Tongue (tissue), 3 donors: ENCODE measurements at places on chromosomes 12 and 14.

DNA sequence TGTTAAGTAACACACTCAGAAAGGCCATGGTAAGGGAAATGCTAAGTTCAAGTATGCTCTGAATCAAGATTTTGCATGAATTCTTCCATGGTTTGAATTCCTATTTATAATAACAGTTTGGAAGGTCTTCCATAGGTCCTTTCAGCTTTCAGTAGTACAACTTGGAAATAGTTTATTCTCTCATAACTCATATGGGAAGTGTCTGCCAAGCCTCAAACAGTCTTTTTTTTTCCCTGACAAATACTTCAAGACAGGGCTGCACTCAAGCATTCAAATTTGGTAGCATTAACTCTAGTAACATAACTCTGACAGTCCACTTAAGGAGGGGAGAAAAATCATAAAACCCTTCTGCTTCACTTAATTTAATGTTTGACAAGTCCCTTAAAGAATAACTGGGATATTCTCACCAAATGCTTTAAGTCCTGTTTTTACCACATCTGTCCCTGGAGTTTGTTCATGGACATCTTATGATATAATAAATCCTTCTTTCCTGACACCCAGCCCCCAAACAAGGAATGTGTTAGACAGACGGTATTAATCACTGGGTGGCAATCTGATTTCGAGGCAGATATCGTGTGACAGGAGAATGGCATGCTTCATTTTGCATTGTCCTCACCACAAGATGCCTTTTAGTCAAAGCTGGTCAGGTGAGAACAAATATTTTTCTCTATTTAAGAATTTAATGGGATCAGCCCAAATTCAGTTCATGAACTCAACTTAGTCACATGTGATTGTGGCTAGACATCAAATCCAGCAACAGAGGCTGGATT, 165.7 kb downstream of the BMP4 start:
- peak; percentile 64 for DNase-seq

DNA sequence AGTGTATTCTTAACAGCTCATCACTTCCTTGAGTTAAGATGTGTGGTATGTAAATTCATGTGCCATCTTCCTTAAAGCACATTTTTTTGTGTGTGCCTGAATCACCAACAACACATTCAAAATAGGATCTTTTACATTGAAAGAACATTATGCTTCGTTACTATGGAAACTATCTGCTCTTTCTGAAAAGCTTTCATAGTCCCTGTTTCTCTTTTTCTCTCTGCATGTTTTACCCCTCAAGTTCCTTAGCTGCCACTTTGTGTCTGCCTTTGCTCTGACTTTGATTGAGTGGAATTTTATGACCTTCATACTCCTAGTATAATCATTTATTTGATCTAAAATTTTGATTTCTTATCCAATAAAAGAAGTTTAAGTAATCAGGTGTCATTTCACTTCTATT, 880.3 kb upstream of the FOXG1 start:
- DNase-seq: no peak

GRCh38 chr14:28758885-28759652, 7.5 kb upstream of the FOXG1 start:
- DNase-seq: peak; percentile 19

DNA sequence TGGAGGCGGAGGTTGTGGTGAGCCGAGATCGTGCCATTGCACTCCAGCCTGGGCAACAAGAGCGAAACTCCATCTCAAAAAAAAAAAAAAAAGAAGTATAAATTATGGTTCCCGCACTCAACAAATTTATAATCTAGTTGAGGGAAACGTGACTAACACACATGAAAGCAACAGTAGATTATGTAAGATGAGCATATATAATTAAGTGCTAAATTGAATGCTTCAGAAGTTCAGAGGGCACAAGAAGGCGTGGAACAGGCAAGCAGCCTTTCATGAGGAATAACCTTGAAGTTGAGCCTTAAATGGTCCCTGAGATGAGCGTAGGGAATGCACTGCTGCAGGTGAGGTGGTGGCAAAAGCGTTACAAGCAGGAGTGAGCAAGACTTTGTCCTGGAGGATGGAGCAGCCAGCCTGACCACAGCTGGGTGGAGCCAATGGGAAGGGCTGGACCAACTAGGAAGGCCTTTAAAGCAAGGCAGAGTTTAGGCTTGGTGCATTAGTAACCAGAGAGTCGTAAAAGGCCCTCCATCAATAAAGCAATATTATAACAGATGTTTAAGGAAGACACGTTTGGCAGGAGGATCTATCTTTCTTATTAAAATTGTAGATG, 30.6 kb upstream of the TUBA1A start:
- no peak for DNase-seq

- DNase-seq: no peak
These were observed 3.5 kb downstream of the B3GNT4 start for GRCh38 chr12:122206976-122207375.

DNA sequence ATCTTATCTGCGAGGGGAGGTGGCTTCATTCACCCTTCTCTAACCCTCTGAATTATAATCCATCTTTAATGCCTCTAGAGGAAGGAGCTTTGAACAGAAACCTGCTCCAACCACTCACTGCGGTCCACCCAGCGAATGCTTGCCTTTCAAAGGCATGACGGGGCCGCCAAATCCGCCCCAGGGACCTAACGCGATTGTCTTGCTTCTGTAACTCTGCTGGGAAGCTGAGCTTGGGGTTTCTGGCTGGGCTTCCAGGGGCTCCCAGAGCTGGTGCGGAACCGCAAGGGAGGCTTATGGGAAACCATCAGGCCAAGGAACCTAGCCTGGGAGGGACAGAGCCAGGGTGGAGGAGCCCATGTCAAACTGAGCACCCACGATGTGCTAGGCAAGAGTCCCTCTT, 231.2 kb upstream of the LHX5 start:
- no peak for DNase-seq

- no peak for DNase-seq
These were observed 81.5 kb downstream of the EPS8 start for GRCh38 chr12:15707516-15708199.

- peak; percentile 62 for DNase-seq
These were observed 941 bp upstream of the PPP1CC start for GRCh38 chr12:110743571-110744093.

DNA sequence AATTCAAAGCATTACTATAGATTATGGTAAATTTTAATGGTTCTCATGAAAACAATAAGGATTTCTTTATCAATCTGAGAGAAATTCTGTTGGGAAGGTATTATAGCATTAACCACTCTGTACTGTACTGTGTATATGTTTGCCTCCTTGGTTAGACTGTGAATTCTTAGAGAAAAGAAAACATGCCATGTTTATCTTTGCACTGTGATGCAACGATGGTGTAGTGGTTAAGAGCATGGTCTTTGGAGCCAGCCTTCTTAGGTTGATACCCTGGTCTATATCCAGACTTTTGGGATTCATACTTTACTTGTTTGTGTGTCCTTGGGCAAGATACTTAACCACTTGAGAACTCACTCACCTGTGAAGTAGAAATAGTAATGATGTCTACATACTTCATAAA, 32.2 kb upstream of the NUBPL start:
- DNase-seq: no peak

DNA sequence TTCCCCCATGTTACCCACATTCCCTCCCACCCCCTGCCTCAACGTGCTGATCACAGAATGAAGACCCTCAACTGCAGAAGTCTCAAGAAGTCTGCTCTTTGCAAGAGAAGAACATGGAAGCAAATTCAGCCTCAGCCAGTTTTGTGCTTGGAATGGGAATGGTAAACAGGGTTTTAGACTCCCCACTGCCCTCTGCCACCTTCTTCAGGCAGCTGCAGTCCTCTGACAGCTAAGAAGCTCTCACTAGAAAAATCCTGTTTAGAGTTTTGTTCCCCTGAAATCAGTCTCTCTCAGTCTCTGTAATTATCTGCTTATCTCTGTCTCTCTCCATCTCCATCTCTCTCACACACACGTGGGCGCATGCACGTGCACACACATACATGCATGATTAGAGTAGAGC, 85.4 kb downstream of the CRACR2A start:
- DNase-seq: no peak

DNA sequence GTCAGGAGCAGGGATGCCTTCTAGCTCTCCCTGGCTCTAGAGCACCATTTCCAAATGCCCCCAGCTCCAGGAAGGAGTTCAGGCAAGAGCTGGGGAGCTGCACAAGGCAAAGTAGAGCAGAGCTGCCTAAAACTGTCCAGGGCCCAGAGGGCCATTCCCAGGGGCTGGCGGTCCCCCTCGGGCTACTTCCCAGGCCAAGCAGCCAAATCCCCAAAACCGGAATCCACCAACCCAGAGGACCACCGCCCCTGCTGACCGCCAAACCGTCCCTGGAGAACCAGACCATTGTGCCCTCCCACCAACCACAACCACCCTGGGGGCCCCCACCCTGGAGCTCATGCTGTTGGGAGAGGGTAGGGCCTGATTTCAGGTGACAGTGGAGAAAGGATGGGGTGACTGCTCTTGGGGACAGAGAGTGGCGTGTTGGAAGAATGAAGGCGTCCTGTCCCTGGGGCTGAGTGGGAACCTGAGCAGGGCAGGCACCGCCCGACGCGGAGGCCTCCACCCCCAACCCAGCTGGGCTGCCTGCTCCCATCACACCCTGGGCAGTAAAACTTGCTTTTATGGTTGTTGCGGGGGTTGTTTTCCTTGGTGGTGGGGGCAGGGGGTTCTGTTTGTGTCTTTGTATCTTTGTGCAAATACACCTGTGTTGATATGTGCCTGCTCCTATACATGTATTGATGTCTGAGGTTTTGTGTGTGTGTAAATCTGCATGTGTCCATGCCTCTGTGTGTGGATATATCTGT, 24.0 kb upstream of the KRT78 start:
- peak; percentile 29 for DNase-seq

- peak; percentile 81 for DNase-seq
These were observed 28.8 kb upstream of the SLC5A8 start for GRCh38 chr12:101238800-101239329.

- DNase-seq: no peak
These were observed 341.7 kb downstream of the TMEM121 start for GRCh38 chr14:105867961-105868599.

- DNase-seq: peak; percentile 63
These were observed 260.8 kb downstream of the RASSF9 start for GRCh38 chr12:85575120-85576096.

GRCh38 chr12:132858718-132859266, 28.6 kb downstream of the CHFR start:
- DNase-seq: no peak

GRCh38 chr12:52364901-52365489, 2.3 kb downstream of the KRT85 start:
- no peak for DNase-seq

GRCh38 chr12:42186793-42187192, 42.1 kb upstream of the GXYLT1 start:
- DNase-seq: no peak

- DNase-seq: peak; percentile 80
These were observed 67.2 kb downstream of the RIC8B start for GRCh38 chr12:106841510-106842302.

GRCh38 chr12:9721394-9722092, 11.4 kb downstream of the CLECL1 start:
- DNase-seq: peak; percentile 46

GRCh38 chr12:77940011-77940423, 109.3 kb downstream of the NAV3 start:
- DNase-seq: peak; percentile 12

DNA sequence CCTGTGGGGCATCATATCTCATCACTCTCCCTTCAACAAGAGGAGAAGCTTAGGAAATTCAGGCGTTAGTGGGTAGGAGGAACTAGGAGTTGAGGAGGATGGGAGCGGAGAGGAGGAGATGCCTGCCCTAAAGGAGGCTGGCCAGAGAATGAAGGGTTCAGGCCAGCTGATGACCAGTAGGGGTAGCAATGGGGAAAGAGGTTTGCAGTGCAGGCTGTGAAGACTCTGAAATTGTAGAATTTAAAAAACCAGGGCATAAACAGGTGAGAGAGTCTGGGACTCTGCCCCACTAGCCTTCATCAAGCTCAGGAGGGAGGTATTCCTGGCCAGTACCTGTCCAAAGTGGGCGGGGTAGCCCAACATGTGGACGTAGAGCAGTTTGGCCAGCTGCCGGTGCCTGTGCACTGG, 809 bp downstream of the AP1G2 start:
- DNase-seq: no peak

- no peak for DNase-seq
These were observed 407.6 kb downstream of the BCAT1 start for GRCh38 chr12:24541193-24541871.

DNA sequence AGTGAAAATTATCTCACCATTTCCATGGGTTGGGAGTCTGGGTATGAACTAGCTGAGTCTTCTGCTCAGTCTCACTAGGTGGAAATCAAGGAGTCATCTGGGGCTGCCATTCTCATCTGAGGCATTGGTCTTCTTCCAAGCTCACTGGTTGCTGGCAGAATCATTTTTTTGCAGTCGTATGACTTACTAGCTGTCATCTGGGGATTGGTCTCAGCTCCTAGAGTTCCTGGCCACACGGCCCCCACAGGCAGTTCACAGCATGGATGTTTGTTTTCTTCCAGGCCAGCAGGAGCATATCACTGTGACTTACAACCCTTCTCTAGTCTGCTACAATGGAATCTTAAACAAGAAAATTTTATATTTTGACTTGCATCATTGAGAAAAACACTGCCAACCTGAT, 18.6 kb upstream of the OR10AD1 start:
- DNase-seq: no peak

DNA sequence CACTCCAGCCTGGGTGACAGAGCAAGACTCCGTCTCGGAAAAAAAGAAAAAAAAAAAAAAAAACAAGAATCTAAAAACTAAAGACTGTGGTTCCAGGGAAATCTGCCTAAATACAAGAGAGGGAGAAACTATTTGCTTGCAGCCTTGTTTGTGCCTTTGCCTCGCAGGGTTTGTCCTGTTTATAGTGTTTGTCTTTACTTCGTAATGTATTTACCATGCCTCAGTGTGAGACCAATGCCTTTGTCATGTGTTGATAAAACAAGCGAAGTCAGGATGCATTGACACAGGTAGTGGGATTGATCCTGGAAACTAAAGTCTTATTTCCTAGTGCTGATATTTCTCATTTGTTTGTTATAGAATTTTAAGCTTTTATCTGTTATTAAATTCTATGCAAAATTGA, 199.0 kb downstream of the EXOC5 start:
- no peak for DNase-seq

- DNase-seq: no peak
These were observed 1302.3 kb downstream of the FSCB start for GRCh38 chr14:43204816-43205215.
